ENCODE measurements at places on chromosomes 12 and 14.

GRCh38 chr14:89190765-89191513, 226.1 kb downstream of the FOXN3 start:
- DNase-seq = no peak

- no peak for DNase-seq
Observed at GRCh38 chr12:5768581-5769196, 176.4 kb downstream of the ANO2 start.

GRCh38 chr12:124359671-124360581, 65.0 kb downstream of the RFLNA start:
- DNase-seq = no peak

DNA sequence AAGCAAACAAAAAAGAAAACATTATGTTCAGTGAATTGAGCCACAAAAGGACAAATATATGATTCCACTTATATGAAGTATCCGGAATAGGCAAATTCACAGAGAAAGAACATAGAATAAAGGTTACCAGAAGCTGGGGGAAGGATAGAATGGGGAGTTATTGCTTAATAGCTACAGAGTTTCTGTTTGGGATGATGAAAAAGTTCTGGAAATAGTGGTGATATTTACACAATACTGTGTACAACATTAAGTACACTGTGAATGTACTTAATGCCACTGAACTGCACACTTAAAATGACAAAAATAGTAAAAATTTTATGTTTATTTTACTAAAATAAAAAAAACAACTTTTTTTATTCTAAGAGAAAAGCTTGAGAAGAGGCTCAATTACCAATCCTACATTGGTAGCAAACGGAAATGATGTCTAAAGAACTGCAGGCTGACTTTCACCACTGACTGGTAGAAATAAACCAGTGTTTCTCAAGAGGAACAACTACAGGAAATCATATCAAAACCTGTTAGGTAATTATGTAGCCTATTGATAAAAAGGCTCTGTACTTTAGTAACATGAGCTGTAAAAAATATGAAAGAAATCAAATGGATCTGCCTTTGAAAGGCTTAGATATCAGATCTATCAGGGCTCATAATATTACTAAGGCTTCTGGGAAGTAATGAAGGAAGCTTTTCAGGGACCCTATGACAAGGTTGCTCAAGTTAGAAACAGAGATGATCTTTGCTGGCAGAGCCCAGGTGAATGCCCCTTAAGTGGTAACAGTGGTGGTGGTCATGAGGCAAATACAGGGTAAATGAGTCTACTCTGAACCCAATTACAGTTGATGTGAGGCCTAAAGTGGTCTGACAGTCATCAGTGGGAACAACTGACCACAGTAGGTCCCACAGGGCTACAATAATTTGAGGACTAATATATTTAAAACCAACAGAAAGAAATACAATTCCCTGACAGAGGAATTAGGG, 41.3 kb downstream of the BAZ1A start:
- no peak for DNase-seq

DNA sequence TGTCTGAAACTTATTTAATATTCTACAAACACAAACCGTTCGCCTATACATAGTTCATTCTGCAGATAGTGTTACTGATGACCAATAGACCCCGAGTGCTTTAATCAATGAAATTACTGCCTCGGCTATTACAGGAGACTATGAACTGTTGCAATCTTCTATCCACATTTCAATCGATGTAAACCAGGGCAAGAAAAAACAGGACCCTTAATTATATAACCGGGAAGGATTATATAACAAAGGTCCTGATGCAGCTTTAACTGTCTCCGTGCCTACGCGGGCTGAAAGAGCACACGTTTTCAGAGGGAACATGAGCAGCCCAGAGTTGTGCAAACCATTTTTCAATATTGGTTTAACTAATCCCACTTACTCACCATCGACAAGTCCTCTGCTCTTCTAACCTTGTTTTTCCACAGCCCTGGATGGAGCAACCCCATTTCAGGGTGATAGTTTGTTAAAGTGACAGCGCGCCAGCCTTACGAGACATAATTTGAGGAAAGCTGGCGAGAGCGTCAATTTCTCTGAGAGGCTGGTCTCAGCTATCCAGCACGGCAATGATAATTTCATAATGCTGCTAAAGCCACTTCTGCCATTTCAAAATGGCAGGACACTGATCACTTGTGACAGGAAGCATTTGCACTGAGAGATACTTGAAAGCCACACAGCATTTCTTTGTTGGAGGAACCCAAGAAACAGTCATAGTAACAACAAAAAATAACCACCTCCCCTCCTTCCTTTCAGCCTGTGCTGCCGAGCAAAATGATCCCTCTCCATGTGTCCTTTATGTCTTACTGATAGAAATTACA, 184.6 kb downstream of the FOXN3 start:
- no peak for DNase-seq

- DNase-seq = peak; percentile 49
Observed at GRCh38 chr14:65910108-65910786, 497.7 kb downstream of the FUT8 start.

DNA sequence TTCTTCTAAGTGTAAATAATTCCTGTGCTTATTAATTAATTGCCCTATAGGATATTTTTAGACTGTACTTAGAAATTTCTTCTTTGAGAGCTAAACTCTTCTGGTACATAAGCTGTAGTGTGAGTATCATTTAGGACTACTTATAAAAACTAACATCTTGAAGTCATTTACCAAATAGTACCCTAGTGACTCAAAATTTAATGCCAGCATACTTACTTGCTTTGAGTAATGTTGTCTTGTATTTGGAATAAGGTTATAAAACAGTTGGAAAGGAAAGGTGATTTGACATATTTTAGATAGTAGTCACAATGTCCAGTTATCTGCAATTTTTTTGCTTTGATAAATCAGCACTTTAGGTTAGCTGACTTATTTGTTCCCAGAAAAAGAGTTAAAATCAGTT, 39.1 kb downstream of the SPATA7 start:
- peak; percentile 14 for DNase-seq

DNA sequence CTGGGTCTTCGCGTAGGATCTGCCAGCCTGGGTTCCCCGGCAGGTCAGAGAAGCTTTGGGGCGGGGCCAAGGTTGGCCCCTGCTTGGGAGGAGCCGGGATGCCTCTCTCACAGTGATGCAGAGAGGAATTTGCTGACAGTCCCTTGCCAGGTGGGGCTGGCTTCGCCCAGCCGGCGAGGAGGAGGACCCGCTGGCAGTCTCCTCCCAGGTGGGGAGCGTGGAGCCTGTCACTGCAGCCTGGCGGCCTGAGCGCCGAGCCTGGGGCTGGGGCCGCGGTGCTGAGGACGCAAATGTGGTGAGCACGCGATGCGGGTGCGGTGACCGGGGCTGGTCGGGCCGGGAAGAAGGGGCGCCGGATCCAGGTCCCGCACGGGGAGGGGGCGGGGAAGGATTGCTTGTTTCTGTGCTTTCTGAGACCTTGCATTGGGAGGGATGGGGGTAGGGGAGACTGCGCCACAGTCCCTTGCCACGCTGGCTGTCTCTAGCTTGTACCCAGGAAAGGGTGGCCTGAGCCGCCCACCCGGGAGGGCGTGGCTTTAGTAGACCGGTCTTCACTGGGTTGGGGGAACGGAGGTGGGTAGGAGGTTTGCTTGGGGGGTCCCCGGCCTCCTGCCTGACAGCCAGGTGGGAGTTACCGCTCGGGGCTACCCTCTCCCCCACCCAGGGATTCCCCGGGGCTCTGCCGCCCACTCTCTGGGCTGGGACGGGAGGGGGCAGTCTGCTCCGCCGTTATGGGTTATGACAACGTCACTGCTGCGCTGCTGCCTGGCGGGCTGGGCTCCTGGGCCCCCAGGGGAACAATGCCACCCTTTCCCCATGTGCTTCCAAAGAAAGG, at the start of gene TMEM63C:
Gene TMEM63C, plus strand, starts transcription at position 196 of the 835 bp plus-strand sequence. CDS start 37,016 bp downstream, outside the sequence.
- peak; percentile 33 for DNase-seq

GRCh38 chr14:54116972-54117371, 160.3 kb upstream of the BMP4 start:
- peak; percentile 32 for DNase-seq

- DNase-seq = no peak
Observed at GRCh38 chr12:11815397-11815796, 165.9 kb downstream of the ETV6 start.

DNA sequence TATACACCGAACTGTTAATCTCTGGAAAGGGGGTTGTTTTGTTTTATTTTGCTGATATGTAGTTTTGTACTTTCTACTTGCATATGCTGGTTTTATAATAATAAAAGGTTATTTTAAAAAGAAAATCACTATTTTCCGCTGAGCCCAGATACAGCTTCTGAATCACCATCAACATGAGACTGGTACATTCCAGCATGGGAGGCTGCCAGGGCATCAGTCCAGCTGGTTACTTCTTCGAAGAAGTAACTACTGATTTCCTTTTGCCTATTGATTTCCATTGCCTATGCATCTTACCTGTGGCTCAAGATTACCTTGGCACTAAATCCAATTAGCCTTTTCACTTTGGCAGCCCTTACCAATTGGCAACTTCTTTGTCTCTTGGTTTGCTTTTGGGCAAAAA, 11.7 kb upstream of the OSBPL8 start:
- peak; percentile 55 for DNase-seq

GRCh38 chr14:54322246-54322645, 74.6 kb upstream of the CDKN3 start:
- no peak for DNase-seq

- DNase-seq = no peak
Observed at GRCh38 chr12:21599143-21599999, 5.3 kb downstream of the GYS2 start.

- no peak for DNase-seq
Observed at GRCh38 chr12:29682088-29682487, 101.7 kb downstream of the TMTC1 start.

DNA sequence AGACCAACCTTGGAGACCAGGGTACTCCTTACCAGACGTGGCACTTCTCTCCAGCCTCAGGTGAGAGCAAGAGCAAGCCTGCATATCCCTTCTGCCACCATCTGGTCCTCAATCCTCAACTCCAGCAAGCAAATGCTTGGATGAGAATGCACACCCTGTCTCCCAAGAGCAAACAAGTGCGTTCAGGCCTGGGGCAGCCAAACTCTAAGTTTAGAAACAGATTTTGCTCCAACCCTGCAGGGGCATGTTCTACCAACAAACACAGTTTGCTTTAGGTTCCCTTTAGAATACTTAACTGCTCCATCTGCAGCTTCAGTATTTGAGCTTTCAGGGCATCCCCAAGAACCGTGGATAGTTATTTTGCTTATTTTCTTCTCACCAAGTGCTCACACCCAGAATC, 55.9 kb upstream of the FICD start:
- no peak for DNase-seq
